ENCODE measurements at places on chromosomes 13 and 19.

GRCh38 chr19:18562086-18562485 lies 4.4 kb downstream of the KXD1 start:
- no peak for DNase-seq

DNA sequence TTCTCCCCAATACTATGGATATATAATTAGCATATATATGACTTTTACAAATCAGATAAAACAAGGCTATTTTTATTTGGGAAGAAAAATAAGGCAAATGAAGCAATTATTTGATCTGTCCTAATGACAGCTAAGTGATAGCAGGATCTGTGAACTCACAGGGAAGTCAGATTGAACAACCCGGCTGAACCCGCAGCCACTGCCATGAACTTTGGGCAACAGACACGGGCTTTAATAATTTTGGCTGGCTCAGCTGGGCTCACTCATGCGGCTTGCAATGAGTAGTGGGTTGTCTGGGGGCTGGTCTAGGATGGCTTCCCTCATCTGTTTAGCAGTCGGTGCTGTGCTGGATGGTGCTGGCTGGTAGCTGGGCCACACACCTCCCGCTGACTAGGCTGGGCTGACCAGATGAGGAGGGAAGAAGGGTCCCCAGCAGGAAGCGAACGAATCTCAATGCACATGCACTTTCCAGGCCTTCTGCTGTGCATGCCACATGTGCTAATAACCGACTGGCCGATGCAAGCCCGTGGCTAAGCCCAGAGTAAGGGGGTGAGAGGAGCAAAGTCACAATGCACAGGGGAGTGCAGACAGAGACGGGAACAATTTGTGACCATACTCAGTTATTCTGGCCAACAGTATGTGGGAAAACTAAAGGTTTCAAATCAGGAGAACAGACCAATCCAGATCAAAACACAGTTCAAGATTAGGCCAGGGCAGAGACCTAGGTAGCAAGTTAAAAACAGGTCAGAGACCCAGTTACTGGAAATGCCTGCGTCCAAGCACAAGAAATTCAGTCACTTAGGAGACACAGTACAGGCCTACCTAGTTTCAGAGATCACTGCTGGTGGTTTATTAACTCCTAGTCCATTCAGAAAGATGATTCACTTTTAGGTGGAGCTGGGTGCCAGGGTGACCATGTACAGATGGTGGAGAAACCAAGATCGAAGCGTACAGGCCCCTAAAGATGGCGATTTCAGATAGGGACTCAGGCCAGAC lies 22.3 kb downstream of the CRYL1 start:
- no peak for DNase-seq

DNA sequence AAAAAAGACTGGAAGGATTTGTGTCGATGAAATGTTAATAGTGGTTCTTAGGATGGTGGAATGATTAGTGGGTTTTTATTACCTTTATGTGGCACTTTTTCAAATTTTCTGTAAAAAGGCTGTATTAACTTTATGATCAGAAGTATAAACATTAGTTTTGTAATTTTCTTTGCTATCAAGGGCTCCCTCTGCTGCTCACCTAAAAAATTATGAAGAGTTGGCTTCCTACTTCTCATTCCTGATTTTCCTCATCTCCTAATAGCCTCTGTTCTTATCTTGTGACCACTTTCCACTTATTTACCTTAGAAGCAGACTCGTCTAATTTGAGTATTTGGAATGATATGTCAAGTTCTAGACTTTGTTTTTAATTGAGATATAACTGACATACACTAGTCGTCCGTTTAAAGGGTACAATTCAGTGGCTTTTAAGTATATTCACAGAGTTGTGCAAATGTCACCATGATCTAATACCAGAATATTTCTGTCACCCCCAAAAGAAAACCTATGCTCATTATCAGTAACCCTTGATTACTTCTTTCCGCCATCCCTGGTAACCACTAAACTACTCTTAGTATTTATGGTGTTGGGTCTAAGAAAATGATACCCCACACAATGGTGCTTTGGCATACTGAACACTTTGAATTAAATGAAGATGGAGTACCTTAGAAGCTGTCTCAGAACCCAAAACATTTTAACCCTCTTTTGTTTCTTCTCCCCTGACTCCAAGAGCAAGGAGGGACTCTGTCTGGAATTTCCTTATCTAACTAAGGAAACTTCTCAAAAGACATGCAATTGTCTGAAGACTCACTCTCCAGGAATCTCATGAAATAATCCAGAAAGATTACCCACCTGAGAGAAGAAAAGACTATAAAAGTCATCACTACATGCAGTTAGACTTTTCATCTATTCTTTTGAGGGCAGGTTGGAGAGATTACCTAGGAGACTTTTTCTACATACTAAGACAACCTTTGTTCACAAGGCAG lies 311.3 kb downstream of the DLEU7 start:
- DNase-seq = no peak

GRCh38 chr13:25691654-25692053 lies 319.9 kb downstream of the ATP8A2 start:
- no peak for DNase-seq

DNA sequence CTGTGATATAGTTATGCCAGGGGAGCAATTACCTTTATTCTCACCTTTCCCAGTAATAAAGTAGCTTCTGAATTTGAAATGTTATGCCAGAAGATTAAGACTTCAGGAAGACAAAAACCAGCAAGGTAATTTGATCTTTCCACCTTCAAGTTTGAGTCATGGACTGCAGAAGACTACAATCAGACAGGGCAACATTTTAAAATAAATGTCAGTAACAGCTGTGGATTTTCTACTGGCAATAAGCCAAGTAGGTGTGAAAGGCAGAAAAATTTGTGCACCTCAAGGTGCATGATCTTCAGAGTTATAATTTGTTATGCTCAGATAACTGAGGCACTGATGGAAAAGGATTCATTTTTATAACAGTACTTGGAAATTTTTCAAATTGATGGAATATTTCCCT lies 54.9 kb downstream of the SLITRK1 start:
- no peak for DNase-seq

All from stimulated activated naive CD4-positive, alpha-beta T cell treated with Interleukin-2 at 50 U/mL for 16 hours (primary cell).